ENCODE measurements at places on chromosomes 2 and 18.

DNA sequence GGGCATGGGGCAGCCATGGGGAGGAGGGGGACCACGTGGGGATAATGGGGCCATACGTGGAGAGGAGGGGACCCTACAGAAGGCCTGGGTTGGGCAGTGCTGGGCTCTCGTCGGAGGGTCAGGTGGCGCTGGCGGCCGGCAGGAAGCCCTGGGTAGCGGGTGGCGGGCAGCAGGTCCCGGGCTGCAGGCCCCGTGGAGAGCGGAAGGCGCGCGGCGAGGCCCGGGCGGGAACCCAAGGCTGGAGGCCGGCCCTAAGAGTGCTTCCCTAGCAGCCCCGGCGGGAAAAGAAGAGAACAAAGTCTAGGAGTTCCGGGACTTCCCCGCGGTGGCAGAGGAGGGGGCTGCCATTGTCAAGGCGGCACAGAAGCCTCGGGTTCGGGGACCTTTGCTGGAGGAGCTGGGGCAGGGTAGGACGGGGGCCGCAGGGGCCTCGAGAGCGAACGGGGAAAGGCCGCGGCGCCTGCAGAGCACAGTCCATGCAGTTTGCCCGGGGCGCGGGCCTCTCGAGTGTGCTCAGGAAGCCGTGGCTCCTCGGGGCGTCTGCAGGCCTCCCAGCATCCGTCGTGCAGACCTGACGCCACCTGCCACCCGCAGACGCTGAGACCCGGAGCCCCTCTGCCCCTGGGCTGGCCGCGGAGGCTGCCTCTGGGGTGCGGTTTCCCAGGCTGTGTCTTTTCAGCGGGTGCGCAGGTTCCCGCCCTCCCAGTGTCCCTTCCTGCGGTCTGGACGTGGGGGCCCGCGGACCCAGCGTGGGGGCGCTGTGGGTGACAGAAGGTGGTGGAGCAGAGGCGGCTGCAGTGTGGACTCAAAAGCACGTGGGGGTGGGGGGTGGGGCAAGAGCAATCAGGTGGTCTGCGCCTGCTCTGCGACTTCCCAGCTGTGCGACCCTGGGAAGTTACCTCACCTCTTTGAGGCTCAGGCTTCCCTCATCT lies 19.4 kb upstream of the NCL start:
- DNase-seq, result no peak

- DNase-seq, result no peak
These were observed 290.8 kb downstream of the DYSF start for GRCh38 chr2:71743995-71744675.

DNA sequence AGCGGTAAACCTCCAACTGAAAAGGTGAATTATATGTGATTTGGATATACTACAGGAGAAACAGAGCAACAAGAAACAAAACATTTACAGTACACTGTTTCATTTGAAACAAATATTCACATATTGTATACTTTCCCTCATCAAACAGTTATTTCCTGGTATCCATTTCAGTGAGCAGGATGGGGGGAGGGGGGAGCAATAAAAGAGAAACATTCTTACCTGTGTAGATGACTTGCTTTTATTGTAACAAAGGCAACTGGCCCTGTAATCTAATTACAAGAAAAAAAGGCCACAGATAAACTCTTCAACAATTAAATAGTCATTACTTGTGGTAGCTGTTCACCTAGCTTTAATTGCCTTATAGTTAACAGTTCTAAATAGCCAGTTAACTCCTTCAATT lies 3.9 kb upstream of the PPP1CB start:
- DNase-seq, result no peak

GRCh38 chr18:45596036-45596435 lies 19.2 kb upstream of the SLC14A2 start:
- no peak for DNase-seq

DNA sequence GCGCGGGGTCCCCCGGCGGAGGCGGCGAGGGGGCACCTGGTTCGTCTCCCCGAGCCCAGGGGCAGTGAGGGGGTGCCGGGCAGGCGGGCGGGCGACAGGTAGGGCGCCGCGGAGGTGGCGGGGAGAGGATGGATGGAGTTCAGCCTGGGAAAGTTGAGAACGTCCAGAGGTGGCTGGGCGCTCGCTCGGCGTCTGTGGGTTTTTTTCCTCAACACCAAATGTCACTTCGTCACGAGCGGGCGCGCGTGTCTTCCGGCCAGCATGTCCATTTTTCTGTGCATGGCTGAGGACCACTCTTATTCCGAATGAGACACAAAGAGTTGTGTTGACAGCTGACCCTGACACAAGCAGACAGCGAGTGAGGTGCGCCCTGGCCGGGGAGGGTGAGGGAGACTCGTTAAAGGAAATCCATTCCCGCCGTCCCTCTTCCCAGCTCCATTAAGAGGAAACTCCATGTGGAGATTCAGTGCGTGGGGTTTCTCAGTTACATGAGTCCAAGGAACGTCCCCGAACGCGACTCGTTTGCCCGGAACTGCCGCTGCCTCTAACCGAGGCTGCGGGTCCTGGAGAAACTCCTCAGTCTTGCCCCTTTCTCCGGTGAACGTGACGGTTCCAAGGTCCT lies 859 bp downstream of the GREB1L start:
- DNase-seq, result no peak

GRCh38 chr2:43370146-43370545 lies 143.7 kb upstream of the ZFP36L2 start:
- DNase-seq, result no peak

DNA sequence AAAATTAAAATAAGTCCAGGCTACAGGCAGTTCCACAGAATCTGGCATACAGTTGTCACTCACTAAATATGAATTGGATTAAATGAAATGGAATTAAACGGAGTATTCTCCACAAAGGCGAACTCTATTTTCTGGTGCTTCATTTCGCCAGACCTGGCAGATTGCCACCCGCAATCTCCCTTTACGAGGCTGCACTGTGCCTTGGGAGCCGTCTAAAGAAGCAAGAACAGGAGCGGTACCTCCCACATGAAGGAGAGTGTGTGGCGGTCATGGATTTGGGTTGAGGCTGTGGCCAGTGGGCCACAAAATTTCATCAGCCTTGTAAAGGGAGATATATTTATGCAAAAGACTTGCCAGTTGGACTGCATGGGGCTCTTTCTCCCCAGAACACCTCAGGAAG lies 151.0 kb downstream of the OSR1 start:
- DNase-seq, result no peak

DNA sequence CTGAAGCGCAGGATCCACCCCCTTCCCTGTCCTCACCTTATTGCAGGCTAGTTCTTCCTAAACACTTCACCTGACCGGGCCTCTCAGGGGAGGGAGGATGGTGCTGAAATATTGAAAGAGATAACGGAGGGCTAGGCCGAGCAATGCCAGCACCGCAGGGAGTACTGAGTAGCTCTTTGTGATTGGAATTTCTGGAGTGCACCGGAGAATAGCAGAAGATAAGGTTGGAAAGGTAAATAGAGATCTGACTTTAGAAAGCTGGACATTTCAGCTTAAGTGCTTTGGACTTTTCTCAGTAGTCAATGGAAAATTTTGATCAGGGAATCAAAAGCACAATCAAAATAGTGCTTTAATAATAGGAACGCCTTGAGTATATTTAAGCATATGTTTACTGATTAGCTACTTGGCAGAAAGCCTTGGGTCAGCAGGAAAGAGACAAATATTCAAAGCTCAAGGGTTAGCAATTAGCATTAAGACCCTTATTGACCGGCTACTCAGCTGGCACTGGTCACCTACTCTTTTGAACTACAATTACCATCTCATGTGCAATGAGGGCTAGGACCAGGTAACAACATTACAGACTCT lies 142.9 kb upstream of the NDUFV2 start:
- DNase-seq, result no peak

Data from occipital lobe (tissue), 3 donors.